ENCODE measurements at places on chromosomes 16 and 17.
A peak's percentile ranks its signal among the peaks of the same experiment; 100 is the strongest.

GRCh38 chr17:19278729-19279128 lies 41.6 kb downstream of the EPN2 start:
- no peak for DNase-seq

DNA sequence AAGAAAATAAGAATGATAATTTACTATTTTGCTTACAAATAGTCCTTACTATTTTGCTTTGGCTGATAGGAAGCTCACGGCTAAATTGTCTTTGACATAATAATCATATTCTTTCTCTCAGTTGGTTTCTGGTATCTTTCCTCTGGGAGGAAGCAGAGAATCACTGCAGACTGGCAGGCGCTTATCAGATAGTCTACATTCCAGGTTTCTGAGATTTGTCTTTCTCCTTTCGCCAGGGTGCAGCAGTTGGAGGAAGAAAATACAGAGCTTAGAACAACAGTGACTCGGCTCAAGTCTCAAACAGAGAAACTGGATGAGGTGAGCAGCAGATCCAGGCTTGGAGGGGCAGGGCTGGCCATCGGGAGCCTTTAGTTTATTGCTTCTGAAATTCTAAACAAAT lies 136.1 kb downstream of the RAB11FIP4 start:
- DNase-seq, result no peak

- DNase-seq, result no peak
These were observed 627.6 kb downstream of the MAF start for GRCh38 chr16:78972986-78973385.

GRCh38 chr17:73112246-73112645 lies 19.8 kb upstream of the SLC39A11 start:
- DNase-seq, result no peak

DNA sequence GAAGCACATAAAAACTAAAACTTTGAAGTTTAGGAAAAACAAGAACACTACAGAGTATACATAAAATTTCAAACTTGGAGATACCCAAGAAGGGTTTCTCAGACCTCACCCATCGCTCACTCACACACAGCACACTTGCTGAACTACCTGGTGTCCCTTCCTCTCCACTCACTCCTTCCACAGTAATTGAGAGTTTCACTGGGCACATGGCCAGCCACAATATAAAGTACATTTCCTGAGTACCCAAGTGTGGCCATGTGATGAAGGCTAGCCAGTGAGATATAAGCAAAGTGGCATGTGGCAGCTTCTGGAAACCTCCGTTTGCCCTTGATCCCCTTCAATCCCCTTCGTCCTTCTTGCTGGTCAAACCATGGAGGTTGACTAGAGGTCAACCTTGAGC lies 11.9 kb downstream of the TOX3 start:
- DNase-seq, result no peak

- no peak for DNase-seq
These were observed 98.6 kb downstream of the WNT3 start for GRCh38 chr17:46719891-46720290.

- peak; percentile 65 for DNase-seq
These were observed 54.8 kb downstream of the VAC14 start for GRCh38 chr16:70746040-70746707.

- no peak for DNase-seq
These were observed 117.5 kb downstream of the NOG start for GRCh38 chr17:56710986-56711385.

GRCh38 chr16:55294931-55295342 lies 29.1 kb upstream of the IRX6 start:
- DNase-seq, result peak; percentile 27

DNA sequence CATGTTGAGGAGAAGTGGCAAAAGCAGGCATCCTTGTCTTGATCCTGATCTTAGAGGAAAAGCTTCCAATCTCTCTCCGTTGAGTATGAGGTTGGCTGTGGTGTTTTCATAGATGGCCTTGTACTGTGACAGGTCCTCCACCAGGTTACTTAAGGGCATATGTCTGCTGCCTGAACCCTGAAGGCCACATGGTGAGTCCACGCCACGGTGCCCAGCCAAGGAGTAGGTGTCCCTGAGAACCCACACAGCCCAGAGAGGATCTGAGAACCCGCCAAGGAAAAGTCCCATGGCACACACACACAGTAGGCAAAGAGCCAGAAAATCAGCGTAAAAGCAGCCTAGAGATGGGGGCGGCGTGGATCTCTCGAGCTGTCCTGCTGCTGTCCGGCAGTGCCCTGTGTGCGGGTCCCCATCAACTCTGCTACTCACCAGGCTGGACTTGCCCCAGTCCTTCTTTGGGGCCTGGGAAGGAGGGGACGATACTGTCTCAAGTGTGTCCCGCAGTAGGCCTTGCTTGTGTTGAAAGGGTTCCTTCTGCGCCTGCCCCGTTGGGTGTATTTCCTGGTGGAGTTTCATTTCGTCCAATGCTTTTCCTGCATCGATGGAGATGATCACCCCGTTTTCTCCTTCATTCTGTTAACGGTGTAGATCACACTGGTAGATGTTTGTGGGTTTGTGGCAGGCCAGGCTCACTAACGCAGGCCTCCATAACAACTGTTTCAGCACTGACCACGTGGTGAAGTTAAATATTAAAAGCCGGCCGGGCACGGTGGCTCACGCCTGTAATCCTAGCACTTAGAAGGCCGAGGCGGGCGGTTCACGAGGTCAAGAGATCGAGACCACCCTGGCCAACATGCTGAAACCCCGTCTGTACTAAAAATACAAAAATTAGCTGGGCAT lies 90.8 kb upstream of the DNAH17 start:
- no peak for DNase-seq

- DNase-seq, result no peak
These were observed 8.6 kb downstream of the GNA13 start for GRCh38 chr17:65047941-65048340.

GRCh38 chr17:83190601-83191387 lies 111.4 kb downstream of the METRNL start:
- no peak for DNase-seq

DNA sequence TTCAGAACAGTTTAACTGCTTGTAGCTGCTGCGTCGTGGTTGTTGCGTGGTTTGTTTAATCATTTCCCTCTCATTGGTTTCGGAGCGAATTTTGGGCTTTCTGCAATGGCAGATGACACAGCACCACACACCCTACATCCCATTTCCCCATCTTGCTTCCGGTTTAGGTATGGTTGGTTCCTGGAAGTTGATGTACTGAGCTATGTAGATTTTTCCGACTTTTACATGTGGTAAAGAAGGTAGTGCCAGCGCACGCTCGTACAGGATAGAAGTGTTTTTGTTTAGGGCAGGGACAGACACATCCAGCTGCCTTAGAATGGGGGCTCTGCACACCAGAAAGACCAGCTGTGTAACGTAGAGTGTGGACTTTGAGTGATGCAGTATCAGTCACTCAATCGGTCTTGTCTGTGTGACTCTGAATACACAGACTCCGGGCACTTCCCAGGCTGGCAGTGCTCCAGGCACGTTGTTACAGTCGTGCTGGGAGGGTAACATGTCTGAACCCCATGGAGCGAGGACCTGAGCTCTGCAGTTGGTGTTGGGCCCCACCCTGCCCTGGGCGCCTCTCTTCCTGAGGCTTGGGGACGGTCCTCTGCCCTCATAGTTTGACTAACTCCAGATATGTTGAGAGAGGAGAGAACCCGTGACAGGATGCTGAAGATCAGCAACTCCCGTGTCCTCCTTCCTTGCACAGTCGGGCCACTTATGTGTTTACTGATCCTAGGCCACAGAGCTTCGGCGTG lies 172.0 kb upstream of the CHMP6 start:
- peak; percentile 11 for DNase-seq

GRCh38 chr17:50458701-50459676 lies 9.7 kb downstream of the CHAD start:
- no peak for DNase-seq

DNA sequence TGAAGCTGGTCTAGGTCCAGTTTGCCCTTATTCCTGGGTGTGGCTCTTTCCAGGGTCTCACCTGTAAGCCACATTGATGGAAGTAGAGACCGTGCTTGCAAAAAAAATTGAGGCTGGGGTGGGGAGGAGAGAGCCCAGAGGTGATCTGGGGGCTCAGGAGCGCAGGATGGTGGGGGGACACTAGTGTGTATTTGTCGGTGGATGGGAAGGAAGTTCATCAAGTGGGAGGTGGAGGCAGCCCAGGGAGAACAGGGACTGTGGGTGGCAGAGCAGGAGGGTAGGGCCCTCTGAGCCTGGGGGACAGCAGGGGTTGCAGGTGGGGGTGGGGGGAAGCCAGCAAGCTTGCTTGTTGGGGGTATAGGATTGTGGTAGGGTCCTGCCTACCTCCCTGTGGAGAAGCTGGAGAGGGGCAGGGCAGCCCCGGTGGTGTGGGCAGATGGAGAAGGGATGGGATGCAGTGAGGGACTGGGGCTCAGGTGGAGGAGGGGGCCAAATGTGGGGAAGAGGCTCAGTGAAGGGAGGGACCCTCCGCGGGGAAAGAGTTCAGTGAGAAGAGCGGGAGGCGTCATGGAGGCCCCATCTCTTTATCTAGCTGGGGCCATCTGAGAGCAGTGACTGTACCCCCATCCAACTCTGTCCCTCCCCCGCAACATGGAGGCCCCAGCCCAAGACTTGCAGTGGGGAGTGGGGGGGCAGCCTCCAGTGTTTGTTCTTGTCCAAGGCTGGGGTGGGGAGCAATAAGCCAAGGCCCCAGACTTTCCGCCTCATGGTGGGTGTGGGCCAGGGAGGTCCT lies 17.2 kb upstream of the TMEM92 start:
- DNase-seq, result no peak

- no peak for DNase-seq
These were observed 682 bp downstream of the XAF1 start for GRCh38 chr17:6756425-6757031.

DNA sequence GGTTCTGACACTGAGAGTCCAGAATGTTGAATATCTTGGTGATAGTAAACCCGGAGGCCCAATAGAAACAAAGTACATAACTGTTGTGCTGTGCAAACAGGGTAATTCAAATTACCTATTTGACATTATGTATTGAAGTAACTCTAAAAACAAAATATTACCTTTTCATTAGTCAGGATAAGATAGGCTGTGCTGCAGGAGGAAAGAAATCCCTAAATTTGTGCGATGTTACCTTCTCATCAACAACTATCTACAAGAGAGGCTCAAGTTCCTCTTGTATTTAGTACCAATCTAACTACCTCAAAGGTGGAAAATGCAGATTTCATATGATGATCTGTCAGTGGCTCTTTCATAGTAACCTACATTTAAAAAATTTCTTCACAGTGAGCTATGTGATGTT lies 367.2 kb downstream of the ZFHX3 start:
- DNase-seq, result no peak

DNA sequence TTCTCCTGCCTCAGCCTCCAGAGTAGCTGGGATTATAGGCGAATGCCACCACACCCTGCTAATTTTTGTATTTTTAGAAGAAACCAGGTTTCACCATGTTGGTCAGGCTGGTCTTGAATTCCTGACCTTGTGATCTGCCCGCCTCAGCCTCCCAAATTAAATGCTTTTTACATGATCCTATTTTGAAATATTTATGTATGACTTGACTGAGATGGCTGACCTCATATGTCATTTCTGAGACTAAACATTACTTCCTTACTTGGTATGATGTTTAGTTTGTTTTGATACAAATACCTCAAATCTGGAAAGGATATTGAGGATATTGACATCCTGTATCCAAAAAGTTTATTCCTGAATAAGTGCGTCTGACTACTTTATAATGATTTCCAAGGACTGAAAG lies 11.9 kb downstream of the CALCOCO2 start:
- no peak for DNase-seq

GRCh38 chr17:75909051-75909811 lies 4.5 kb upstream of the MRPL38 start:
- DNase-seq, result no peak

GRCh38 chr17:67362173-67362572 lies 4.2 kb downstream of the PSMD12 start:
- no peak for DNase-seq

- DNase-seq, result no peak
These were observed 1153.7 kb upstream of the GOT2 start for GRCh38 chr16:59887856-59888255.

DNA sequence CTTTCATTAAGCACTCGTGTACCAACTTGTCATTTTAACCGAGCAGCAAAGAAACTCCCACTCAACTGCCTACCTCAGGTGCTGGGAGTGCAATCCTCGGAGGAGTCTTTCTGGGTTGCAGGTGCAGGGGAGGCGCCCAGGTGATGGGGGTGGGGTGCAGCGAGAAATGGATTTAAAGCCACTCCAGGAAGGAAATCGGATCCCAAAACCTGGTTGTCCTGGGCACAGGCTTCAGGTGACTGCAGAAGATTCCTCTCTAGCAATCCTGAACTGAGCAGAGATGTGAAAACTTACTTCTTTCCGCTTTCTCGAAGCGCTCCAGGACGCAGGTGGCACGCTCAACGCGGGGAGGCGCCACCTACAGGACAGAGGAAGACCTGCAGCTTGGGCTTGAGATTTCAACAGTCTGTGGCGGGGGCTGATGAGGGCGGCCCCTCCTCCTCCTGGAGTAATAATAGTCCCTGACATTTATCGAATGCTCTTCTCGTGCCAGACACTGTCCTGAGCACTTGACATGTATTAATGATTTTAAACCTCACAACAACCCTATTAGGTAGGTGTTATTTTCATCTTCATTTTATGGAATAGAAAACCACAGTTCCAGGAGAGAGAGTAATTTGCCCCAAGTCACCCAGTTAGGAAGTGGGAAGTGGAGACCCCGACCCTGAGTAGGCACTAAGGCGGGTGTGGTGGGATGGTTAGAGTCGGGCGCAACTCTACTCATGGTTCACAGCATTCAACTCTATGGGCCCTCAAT lies 27.2 kb upstream of the SKAP1 start:
- no peak for DNase-seq

DNA sequence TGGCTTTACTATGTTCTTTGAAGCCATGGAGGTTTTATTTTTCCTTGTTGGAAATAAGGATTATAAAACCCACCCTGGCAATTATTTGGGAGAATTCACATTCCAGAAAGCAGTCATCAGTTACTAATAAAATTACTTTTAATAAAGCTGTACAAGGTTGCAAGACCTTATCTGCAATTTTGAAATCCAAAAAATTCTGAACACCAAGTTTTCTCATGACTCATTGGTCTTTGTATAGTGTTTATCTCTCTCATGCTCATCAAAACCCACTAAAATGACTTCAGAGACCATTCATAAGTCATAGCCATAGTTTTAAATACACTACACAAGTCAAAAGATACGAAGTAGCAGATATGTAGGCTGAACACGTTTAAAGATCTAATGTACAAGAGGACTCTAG lies 6.0 kb upstream of the KRT38 start:
- no peak for DNase-seq

DNA sequence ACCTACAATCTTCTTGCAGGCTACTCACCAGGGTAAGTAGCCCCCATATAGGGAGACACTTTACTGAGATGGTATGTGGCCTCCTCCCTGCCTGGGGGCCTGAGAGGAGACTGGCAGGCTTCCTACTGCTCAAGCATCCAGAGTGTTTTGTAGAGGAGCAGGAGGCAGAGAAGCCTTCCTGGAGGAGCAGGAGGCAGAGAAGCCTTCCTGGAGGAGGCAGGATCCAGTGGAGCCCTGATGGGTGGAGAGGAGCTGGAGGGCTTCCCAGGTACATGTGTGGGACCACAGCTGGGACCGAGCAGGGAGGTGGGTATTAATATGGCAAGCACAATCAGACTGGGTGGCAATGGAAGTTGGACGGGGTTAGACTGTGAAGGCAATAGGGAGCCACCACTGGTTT lies 2.1 kb upstream of the ADGRG5 start:
- DNase-seq, result no peak

Data from gastrocnemius medialis (tissue), 4 donors.